ENCODE measurements at places on chromosomes 2 and 18. TPM values are rescaled to one million over a fixed set of nuclear protein-coding genes. Genes with fewer than 3 reads are reported as not detected.

DNA sequence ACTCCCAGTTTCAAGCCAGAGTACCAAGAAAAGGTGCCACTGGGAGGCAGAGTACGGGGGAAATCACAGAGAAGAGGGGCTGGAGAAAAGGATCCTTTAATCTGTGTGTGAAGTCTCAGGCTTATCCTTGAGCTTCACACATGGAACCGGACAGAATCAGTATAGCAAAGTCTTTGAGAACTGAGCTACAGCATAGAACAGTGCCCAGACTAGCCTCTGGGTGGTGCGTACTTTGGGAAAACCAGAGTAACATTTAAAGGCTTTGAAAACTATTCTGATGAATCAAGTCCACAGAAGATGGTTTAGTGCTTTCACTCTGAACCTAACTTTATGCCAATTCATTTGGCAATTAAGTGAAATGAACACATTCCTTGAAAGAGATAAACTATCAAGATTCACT lies 83.1 kb downstream of the BABAM2 start:
- H3K36me3 ChIP-seq = no peaks in the 10 kb centered on the region
- no peak for DNase-seq
- no peak overlapping the region for H3K4me3 ChIP-seq
- H3K27me3 ChIP-seq = no peaks in the 10 kb centered on the region

DNA sequence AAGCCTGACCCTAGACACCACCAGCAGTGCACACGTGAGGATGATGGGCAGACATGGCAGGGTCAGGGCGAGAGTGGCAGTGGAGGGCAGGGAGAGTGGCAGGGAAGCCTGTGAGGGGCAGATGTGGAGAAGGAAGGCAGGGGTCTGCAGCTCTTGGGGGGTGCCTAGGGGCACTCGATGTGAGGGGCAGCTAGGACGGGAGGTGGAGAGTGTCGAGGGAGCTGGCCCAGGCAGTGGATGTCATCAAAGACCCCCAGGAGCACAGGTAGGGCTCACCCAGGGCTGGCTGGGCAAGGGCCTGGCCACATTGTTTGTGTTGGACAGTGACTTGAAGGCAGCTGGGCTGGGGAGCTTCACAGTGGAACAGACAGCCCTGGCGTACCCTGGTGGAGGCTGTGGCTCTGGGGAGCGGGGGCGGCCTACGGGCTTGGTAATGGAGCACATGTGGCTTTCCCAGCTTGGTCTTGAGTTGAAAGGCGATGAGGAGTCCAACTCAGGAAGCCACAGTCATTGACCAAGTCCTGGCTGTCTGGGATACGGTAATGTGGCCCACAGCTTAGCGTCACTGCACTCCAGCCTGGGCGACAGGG lies 87.1 kb downstream of the RTP5 start:
- no peak overlapping the region for H3K4me3 ChIP-seq
- no peaks in the 10 kb centered on the region for H3K36me3 ChIP-seq
- H3K27me3 ChIP-seq = no peaks in the 10 kb centered on the region
- H3K4me1 ChIP-seq = no peaks in the 10 kb centered on the region

GRCh38 chr2:67760995-67761394 lies 301.8 kb downstream of the C1D start:
- H3K36me3 ChIP-seq = no peaks in the 10 kb centered on the region
- no peak for DNase-seq
- no peak overlapping the region for H3K4me3 ChIP-seq

- H3K4me1 ChIP-seq = no peaks in the 10 kb centered on the region
- no peak overlapping the region for H3K4me3 ChIP-seq
- no peak for DNase-seq
- H3K36me3 ChIP-seq = peaks cover 58% of the 10 kb centered on the region
- no peak overlapping the region for H3K27ac ChIP-seq
- no peaks in the 10 kb centered on the region for H3K27me3 ChIP-seq
These were observed 111.3 kb downstream of the WDSUB1 start for GRCh38 chr2:159175182-159175581.

- H3K4me1 ChIP-seq = peaks cover 70% of the 10 kb centered on the region
- H3K27ac ChIP-seq = peak overlapping the region; percentile 95
- no peaks in the 10 kb centered on the region for H3K27me3 ChIP-seq
- DNase-seq = peak; percentile 64
These were observed 33.4 kb downstream of the ZFP36L2 start for GRCh38 chr2:43192744-43193651.

DNA sequence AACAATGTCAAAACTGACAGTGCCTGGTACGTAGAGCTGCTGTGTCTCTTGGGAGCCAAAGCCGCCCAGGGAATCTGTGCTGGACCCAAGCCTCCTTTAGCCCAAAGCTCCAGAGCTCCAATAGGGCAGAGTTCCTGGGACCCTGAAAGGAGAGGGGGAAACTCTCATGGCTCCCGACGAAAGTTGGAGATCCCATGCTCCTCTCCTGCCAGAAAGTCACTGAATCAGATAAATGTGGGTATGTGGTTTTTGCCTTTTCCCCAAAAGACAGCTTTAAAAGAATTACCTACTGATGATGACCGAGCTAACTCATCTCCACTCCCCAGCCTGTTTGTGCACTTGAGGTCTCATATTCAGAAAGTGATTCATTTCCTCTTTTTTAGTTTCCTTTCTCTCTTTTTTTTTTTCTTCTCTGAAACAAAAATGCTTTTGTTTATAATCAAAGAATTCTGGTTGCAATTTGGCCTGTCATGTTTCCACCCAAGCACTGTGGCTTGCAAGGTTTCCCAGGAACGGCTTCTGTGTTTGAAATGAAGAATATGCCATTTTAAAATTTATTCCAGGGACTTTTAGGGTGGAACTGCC lies 14.1 kb upstream of the PMAIP1 start:
- H3K27ac ChIP-seq = no peak overlapping the region
- H3K4me3 ChIP-seq = no peak overlapping the region
- DNase-seq = no peak

GRCh38 chr2:168348076-168348475 lies 100.7 kb upstream of the STK39 start:
- no peaks in the 10 kb centered on the region for H3K27me3 ChIP-seq
- no peaks in the 10 kb centered on the region for H3K4me1 ChIP-seq
- no peak overlapping the region for H3K27ac ChIP-seq
- H3K36me3 ChIP-seq = no peaks in the 10 kb centered on the region
- peak; percentile 51 for DNase-seq

DNA sequence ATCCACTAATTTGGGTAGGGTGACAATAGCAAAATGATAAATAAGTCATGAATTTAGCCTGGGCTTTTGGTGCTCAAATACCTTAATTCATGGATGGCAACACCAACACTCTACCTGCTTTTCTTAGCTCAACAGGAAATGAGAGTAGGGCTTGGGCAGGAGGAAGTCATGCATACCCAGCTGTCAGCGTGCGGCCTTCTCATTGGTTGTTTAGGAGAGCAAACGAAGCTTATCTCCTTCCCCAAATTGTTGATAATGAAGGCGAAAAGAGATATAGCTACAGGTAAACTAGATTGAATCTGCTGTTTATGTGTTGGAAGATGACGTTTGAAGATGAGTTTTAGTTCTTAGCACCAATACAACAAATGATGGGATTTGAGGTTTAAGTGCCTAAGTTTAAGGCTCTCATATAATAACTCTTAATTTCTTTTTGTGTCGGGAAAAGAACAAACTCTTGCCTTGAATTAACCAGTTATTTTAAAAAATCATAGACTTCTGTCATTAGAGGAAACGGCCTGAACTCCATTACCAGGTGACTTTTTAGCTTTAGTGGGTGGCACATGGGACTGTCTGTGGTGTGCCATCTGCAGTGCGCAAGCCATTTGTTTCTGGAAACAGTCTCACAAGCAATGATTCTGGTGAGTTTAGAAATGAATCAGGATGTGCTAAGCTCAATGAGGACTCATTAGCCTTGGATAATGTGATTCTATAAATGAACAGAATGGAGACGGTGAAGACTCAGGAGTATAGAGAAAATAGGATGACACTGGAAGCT lies 19.8 kb downstream of the MAP4K4 start:
- no peaks in the 10 kb centered on the region for H3K36me3 ChIP-seq
- H3K4me3 ChIP-seq = no peak overlapping the region
- DNase-seq = no peak
- no peaks in the 10 kb centered on the region for H3K4me1 ChIP-seq

DNA sequence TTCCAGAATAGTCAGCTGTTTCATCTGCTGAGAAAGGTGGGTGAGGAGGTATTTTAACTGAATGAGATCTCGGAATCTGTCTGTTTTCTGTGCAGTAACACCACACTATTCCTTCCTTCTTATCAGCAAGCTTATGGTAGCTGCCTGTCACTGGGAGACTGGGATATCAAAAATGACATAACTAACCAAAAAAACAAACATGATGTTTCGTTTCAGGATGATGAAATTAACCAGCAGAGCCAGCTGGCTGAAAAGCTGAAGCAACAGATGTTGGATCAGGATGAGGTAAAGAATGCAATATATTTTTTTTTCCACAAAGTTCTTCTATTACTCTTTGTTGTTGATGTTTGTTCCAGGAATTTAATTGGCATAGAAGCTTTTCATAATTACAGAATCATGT lies 59.8 kb upstream of the LYPD6B start:
- H3K36me3 ChIP-seq = no peaks in the 10 kb centered on the region
- no peak overlapping the region for H3K27ac ChIP-seq
- H3K27me3 ChIP-seq = no peaks in the 10 kb centered on the region

DNA sequence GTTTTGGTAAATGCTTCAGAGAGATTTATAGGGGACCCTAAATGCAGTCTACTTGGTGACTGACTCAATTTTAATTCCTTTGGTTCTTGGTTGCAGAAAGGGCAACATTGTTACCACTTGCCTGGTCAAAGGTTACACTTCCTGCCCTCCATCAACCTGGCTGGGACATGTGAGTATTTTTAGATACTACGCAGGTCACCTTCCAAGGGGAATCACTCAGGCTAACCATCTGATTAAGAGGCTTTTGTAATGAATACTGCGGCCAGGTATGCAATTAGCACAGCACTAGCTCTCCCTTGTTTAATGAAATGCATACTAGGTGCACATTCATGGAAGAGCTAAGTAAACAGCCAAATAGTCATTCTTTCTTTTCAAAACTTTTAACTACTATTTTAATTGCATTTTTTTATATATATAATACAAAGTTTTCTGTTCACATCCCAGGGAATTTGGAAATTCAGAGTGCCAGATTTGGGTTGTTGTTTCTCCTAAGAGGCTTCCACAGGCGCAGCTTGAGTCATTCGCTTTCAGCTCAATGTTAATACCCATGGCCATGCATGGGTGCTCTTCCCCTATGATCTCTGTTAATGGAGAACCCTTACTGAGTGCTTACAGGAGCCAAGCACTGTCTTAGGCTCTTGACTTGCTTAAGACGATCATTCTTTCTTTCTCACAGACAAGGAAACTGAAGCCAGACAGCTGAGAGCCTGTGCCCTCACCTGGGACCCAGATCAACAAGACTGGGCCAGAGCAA lies 152.2 kb downstream of the MTX2 start:
- no peak for DNase-seq
- no peaks in the 10 kb centered on the region for H3K36me3 ChIP-seq
- H3K4me1 ChIP-seq = no peaks in the 10 kb centered on the region

GRCh38 chr2:29053223-29053622 lies 21.1 kb downstream of the PCARE start:
- no peaks in the 10 kb centered on the region for H3K4me1 ChIP-seq
- H3K27ac ChIP-seq = no peak overlapping the region
- no peaks in the 10 kb centered on the region for H3K36me3 ChIP-seq
- DNase-seq = no peak
- no peaks in the 10 kb centered on the region for H3K27me3 ChIP-seq
- H3K4me3 ChIP-seq = no peak overlapping the region

- no peak for DNase-seq
- no peaks in the 10 kb centered on the region for H3K27me3 ChIP-seq
- H3K4me3 ChIP-seq = no peak overlapping the region
These were observed 767.0 kb downstream of the PLCL1 start for GRCh38 chr2:198571393-198571792.

- peak overlapping the region; percentile 46 for H3K4me3 ChIP-seq
- H3K27me3 ChIP-seq = peaks cover 39% of the 10 kb centered on the region
- peaks cover 12% of the 10 kb centered on the region for H3K4me1 ChIP-seq
- no peak overlapping the region for H3K27ac ChIP-seq
These were observed 697 bp downstream of the ITGA4 start for GRCh38 chr2:181457741-181458425.

DNA sequence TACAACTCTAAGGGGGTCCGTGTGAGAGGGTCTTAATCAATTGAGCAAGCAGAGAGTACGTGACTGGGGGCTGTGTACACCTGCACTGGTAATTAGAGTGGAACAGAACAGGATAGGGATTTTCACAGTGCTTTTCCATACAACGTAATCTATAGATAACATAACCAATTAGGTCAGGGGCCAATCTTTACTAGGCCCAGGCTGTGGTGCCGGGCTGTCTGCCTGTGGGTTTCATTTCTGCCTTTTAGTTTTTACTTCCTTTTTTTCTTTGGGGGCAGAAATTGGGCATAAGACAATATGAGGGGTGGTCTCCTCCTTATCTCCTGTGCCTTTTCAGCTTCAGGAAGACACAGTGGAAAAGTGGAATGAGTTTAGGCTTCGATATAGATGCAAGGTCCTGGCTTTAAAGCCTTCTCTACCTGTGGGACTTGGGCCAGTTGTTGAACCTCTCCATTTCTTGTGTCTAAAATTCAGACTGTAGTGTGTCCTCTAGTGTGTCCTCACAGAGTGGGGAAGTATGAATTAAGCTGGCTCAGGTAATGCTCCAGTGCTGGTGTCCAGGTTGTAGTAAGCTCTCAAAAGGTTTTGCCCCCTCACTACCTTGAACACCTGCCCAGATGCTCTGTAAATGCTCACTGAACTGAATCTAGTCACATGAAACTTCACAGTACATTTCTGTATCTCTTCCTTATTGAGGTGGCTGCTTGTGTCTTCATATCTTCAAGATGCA lies 422.8 kb downstream of the SETBP1 start:
- no peak overlapping the region for H3K4me3 ChIP-seq
- peak; percentile 50 for DNase-seq
- H3K27me3 ChIP-seq = no peaks in the 10 kb centered on the region
- no peaks in the 10 kb centered on the region for H3K36me3 ChIP-seq

GRCh38 chr2:68813596-68813995 lies 57.6 kb downstream of the BMP10 start:
- H3K36me3 ChIP-seq = no peaks in the 10 kb centered on the region
- DNase-seq = no peak
- H3K27ac ChIP-seq = no peak overlapping the region
- peaks cover 4% of the 10 kb centered on the region for H3K27me3 ChIP-seq
- no peaks in the 10 kb centered on the region for H3K4me1 ChIP-seq

- no peak overlapping the region for H3K27ac ChIP-seq
- H3K36me3 ChIP-seq = no peaks in the 10 kb centered on the region
- no peak overlapping the region for H3K4me3 ChIP-seq
- H3K27me3 ChIP-seq = no peaks in the 10 kb centered on the region
These were observed 93.7 kb downstream of the DYNAP start for GRCh38 chr18:54684784-54685183.

The MC4R gene
- 0.27 TPM for polyA plus RNA-seq

The TRIM43B gene
- not detected for polyA plus RNA-seq

The RAB12 gene
- 27.5 TPM for polyA plus RNA-seq

The CTIF gene
- 15.0 TPM for polyA plus RNA-seq

The CDH2 gene
- polyA plus RNA-seq = 14.2 TPM

The CNPPD1 gene
- 56.2 TPM for polyA plus RNA-seq

The PLCL1 gene
- 3.3 TPM for polyA plus RNA-seq

The FMNL2 gene
- polyA plus RNA-seq = 35.3 TPM

The SLC39A6 gene
- polyA plus RNA-seq = 19.9 TPM

The TUBA3E gene
- polyA plus RNA-seq = 0.09 TPM

Measured in large intestine (tissue), 12 donors.